ENCODE measurements at places on chromosomes 5 and 9.

- no peak for DNase-seq
Observed at GRCh38 chr5:107766439-107766838, 95.7 kb upstream of the EFNA5 start.

DNA sequence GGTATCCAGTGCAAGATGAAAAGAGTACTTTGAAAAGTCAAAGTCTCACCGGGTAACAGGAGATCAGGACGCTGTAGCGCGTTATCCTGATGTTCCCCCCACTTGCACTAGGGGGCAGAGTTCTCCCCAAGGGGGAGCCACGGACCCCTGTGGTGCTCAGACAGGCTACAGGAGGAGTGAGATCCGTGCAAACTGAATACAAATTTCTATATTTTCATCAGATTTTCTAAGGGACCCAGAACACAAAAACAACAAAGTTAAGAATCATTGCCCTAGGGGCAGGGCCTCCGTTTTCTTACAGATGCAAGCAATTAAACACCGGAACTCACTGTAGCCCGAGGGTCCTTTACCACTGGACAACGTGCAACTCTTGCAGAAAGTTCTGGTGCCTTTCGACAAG lies 2.0 kb downstream of the MYO10 start:
- peak; percentile 17 for DNase-seq

DNA sequence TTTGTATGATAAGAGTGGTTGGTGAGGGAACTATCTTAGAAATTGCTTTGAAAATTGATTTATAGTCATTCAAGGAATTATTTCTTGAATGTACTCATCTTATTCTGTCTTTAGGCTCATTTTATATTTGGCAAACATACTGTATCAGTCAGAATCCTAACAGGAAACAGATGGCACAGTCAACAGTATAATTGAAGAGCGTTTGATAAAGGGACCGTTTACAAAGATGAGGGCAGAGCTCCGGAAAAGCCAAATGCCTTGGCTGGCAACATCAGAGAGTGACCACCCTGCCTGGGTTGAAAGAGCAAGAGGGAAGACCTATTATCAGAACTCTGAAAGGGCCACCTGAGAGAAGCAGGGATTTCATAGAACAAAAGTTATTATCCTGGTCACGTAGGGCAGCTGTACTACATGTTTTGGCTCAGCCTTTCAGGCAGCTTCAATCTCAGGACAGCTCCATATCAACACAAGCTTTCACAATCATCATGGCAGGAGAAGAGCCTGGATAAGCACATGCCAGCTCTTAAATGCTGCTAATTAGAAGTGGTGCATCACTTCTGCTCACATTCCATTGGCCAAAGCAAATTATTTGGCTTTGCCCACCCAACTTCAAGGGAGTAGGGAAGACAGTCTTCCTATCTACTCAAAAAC lies 47.2 kb upstream of the ARL15 start:
- no peak for DNase-seq

- DNase-seq, result no peak
Observed at GRCh38 chr5:77987331-77987730, 211.2 kb upstream of the TBCA start.

- no peak for DNase-seq
Observed at GRCh38 chr9:102038006-102038405, 299.6 kb upstream of the GRIN3A start.

GRCh38 chr5:91126448-91126847 lies 256.7 kb downstream of the ARRDC3 start:
- no peak for DNase-seq

DNA sequence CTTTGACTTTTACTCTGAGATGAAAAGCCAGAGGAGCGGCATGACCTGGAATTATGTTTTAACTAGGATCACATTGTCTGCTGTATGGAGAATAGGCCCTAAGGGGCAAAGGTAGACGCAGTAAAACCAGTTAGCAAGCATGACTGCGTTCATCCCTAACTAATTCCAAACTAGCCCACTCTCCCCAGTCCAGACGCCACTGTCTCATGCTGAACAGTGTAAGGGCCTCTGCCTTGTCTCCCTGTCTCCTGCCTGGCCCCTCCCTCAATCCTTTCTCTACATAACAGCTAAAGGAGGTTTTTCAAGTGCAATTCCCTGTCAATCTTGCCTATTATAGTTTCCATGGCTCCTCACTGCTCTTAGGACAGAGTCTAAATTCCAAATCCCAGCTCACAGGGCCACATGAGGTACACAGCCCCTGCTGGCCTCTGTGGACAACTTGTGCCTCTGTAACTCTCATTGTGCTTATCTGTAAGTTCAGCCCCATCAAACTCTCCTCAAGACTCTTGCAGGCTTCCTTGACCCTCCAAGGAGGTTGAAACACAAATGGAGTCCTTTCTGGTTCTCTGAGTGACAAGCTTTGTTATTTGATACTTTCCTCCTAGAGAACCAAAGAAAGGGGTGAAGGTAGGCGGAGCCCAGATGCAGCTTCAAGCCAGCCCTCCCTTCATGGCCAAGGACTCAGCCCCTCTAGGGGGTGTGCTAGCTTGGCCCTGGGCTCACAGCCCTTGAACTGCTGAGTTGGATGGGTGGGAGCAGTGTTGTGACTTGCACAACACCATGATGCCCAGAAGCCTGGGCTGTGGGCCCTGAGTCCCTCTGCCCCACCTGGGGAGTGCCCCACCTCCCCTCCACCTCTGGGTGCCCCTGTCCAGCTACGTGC lies 16.0 kb upstream of the SLC22A4 start:
- DNase-seq, result no peak

DNA sequence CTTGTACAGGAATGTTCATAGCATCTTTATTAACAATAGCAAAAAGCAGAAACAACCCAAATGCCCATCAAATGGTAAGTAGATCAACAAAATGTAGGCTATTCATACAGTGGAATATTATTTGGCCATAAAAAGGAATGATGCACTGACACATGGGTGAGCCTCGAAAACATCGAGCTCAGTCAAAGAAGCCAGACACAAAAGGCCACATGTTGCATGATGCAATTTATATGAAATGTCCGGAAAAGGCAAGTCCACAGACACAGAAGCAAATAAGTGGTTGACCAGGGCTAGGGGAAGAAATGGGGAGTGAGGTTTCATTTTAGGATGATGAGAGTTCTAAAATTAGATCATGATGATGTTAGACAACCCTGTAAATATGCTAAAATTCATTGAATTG lies 16.5 kb upstream of the SLC2A8 start:
- DNase-seq, result no peak

GRCh38 chr5:142461028-142461590 lies 136.3 kb upstream of the SPRY4 start:
- no peak for DNase-seq

DNA sequence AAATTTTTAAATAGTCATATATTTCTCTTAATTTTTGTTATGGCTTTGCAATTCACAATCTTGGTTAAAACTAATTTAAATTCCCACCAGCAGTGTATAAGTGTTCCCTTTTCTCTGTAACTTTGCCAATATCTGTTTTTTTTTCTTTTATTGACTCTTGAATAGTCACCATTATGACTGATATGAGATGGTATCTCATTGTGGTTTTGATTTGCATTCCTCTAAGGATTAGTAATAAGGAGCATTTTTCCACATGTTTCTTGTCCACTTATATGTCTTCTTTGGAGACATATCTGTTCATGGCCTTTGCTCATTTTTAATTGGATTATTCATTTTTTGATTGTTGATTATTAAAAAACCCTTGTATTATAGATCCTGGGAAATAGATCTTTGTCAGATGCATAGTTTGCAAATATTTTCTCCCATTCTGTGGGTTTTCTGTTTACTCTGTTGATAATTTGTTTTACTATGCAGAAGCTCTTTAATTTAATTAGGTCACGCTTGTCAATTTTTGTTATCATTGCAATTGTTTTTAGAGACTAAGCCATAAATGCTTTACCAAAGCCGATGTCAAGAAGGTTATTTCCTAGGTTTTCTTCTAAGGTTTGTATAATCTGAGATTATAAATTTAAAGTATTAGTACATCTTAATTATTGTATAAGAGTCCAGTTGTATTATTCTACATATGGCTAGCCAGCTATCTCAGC lies 610.9 kb downstream of the CHSY3 start:
- no peak for DNase-seq

DNA sequence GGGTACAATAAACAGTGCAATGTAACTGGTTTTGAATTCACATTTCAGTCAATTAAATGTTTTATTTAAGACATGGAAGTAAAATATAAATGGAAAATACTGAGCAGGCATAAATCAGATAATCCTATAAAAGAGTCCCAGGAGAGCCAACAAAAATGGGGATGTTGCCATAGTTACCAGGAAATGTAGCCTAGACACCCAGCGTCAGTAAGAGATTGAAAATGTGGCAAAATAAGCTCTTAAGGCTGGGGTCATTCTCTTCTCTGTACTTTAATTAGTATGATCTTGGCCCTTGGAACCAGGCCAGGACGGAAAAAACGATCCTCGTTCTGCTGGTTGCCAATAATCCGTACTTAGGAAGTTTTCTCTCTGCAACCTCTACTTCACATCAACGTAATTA lies 18.9 kb upstream of the RASEF start:
- DNase-seq, result no peak

- no peak for DNase-seq
Observed at GRCh38 chr5:123554601-123555000, 42.6 kb downstream of the CSNK1G3 start.

GRCh38 chr9:77472646-77473045 lies 175.5 kb downstream of the GNA14 start:
- DNase-seq, result no peak

- no peak for DNase-seq
Observed at GRCh38 chr9:78189001-78189400, 46.9 kb upstream of the CEP78 start.

- no peak for DNase-seq
Observed at GRCh38 chr5:93349613-93350012, 231.4 kb downstream of the NR2F1-AS1 start.

DNA sequence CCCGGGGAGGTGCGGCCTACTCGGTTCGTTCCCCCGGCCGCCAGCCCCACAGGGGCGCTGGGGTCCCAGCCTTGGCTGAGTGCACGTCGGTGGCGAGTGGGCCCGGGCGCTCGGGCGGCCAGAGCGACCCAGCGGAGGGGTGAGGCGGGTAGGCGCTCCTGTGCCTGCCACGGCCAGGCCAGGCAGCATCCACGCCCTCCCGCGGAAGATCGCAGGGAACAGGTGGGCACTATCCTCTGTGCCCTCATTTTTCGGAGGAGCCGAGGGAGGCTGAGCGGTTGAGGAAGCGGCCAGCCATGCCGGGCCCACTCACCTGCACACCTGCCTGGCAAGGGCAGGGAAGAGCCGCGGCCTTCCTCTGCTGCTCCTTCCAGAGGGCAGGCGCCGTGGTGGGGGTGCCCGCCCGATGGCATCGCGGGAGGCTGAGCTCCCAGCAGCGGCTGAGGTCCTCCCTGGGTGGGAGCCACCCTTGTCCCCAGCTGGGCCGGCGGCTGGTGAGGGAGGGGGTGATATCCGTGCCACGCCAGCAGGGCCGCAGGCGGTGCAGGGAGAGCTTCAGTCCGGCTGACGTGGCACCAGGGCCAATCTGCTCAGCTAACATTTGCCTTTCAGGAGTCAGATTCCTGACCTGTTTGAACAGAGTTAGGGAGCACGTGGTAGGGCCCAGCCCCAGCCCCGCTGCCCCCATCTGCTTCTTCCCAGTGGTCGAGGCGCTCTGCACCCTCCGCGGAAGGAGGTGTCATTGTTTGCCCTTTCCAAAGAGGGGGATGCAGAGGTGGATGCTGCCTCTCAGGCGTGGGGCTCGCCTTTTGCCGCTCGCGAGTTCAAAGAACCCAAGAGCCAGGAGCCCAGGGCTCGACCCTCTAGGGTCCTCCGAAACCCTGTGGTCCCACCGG lies 1.6 kb upstream of the SEC16A start:
- no peak for DNase-seq

DNA sequence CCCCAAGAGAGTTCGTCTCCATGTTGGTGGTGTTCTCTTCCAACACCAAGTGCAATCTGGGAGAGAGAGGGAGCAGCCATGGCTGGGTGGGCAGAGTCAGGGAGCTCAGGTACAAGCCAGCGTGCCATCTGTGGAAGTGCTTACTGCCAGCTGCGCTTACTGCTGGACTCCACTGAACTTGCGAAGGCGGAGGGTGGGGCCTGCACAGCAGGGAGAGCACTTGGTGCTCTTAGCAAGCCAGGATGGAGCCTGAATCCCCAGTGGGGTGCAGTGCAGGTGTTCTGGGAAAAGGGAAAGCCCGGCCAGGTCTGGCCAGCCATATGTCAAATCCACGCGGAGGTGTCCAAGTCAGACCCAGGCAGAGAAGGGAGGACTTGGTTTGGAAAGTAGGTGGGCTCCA lies 142.0 kb downstream of the FANCC start:
- no peak for DNase-seq

DNA sequence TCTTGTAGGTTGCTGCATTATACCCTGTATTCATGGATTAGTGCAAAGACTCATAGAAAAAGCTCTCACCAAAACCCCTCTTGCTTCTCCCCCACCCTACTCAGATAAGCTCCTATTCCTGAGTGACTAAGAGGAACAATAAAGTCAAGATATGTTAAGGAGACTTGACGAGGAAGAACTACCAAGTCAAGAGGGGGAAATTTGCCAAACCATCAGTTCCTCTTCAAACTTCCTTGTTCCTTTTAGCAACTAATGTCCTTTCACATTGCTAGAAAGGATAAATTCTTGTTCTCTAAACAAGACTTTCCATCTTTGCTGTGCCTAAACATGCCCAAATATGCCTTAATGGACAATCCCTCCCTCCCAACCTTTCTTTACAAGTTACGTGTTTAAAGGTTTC lies 27.0 kb downstream of the CNOT8 start:
- DNase-seq, result no peak

DNA sequence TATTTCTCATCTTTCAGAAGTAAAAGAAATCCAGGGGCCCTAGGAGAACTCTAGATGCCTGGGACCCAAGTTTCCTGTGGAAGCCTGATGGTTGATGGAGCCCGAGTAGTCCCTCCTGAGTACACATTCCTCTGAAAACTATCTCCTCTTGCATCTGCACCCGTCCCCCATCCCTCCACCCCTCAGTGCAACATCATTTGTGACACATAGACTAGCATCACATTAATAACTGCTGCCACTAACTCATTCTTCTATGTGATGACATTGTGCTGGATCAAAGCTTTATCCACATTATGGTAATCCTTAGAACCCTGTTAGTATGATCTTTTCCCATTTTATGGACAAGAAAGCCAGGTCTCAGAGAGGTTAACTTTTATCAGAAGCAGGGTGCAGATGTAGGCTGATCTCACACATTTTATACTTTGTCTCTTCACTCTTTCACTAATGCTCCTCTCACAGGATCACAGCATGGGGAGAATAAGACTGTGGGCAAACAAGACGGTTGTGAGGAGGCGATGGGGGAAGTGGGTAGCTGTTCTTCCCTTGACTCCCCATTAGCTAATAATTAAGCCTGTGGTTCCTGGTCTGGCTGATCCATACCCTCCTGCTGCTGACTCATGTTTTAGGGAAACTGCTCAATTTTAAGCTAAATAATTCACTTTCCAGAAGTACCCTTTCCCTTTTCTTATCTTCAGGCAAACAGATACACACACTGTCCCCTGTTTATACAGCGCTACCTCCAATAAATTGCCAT lies 3.9 kb upstream of the HK3 start:
- no peak for DNase-seq

DNA sequence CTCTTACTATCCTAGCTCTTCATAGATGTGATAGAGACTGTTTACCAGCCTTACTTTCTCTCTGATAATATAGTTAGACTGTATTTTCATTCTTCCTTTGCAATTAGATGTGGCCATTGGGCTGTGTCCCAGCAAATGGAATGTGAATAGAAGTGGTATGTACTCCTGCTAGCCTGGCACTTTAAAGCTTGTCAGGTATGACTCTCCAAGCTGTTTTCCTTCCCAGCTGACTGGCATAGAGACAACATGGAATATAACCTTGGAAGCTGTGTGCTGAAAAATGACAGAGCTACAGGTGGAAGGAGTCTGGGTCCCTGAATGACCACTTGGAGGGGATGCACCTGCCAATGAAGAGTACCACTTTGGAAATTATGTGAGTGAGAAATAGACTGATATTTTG lies 116.2 kb downstream of the DIRAS2 start:
- DNase-seq, result no peak

Data from stimulated activated CD8-positive, alpha-beta memory T cell treated with anti-CD3 and anti-CD28 coated beads, Interleukin-7, amount 100 ng/mL, for 48 hours (primary cell).